Bronchial epithelial cell (primary cell): ENCODE measurements at places on chromosomes 5 and 9.

DNA sequence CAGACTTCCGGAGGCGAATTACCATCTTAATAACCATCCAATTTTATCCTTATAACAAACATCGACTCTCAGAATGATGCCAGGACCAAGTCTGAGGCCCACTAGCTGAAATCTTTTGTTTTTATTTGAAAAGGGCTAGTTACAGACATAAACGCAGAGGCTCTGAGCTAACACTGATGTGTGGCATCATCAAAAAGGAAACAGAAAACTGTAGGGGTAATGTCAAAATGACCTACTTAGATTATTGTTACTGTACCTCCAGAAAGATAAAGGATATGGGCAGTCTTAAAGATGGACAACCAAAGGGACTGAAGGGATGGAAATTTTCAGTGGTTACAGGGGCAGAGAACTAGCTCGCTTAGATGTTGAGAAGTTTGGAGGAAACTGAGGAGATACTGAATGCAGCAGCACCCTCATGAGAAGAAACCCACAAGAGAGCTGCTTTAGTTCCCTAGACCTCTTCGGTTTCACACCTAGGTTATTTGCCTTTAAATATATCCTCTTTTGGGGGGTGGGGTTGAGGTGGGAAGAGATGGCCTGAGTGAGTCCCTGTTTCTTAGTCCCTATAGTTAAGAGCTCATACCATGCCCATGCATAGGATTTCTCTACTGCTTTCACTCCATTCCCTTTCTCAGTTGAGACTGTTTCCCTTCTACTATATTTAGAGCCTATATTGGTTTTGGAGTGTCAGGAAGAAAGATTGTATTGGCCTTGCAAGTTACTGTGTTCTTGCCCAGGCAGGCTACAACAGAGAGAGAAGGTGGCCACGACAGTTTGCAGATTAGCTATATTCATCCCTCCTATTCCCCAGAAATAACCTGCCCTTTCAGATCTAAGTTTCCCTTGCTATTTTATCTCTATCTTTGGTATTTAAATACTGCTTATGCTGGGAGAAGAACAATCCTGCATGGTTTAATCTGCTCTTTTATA, 320.4 kb upstream of the EFNA5 start:
- no peak for DNase-seq

- no peak for DNase-seq
These were observed 22.6 kb downstream of the PRRT1B start for GRCh38 chr9:131567910-131568309.

- peak; percentile 16 for DNase-seq
These were observed 59.7 kb upstream of the GARNL3 start for GRCh38 chr9:127204771-127205470.

DNA sequence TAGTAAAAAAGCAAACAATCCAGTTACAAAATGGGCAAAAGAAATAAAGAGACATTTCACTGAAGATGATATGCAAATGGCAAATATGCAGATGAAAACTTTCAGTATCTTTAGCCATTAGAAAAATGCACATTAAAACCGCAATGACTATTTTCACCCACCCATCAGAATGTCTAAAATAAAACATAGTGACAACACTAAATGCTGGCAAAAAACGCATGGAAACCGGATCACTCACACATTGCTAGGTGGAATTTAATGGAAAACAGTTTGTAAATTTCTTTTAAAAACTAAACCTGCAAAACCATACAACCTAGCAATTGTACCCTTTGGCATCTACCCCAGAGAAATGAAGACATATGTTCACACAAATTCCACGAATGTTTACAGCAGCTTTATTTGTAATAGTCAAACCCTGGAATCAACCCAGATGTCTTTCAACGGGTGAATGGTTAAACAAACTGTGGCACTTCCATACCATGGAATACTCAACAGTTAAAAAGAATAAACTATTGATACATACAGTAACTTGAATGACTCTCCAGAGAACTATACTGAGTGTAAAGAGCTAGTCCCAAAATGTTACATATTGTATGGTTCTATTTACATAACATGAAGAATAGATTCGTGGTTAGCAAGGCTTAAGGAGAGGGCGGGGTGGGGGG, 17.2 kb upstream of the PAM start:
- DNase-seq: no peak

GRCh38 chr5:98109561-98110006, 663.9 kb upstream of the RGMB start:
- peak; percentile 82 for DNase-seq

GRCh38 chr9:94811074-94811473, 84.6 kb downstream of the AOPEP start:
- no peak for DNase-seq

GRCh38 chr9:93181672-93182435, 2.1 kb upstream of the WNK2 start:
- DNase-seq: no peak

DNA sequence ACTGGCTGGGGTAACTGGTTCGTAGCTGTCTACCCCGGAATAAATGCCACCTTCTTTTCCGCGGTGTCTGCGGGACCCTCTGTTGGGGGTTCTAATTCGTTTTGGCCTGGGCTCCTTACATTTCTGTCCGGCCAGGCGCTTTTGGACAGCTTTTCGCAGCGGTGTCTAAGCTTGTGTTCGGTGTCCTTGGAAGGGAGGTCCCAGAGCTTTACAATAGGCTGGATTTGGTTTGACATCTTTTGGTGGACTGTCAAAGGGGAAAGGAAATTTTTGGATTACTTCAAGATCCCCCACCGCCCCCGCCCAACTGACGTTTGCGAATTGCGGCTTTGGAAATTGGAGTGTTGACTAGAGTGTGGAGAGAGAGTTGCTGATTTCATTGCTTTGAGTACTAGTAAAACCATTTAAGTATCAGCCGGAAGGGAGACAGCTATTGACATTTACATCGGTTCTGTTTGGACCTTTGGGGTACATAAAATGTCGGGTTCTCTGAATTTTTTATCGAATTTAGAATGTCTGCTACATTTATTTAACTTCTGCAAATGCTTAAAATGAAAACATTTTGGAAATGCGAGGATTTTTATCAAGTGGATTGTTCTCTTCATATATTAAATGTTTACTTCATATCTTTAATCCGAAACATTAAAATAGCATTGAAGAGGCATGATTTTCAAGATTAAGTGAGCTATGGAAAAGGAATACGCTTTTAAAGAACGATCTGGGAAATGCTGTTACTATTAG, 4.7 kb upstream of the PURA start:
- no peak for DNase-seq

- DNase-seq: no peak
These were observed 43.3 kb upstream of the NCS1 start for GRCh38 chr9:130128733-130129431.

GRCh38 chr5:91456928-91457680, 74.0 kb upstream of the ARRDC3 start:
- DNase-seq: no peak

- no peak for DNase-seq
These were observed 176.9 kb downstream of the GDNF start for GRCh38 chr5:37662789-37663485.

DNA sequence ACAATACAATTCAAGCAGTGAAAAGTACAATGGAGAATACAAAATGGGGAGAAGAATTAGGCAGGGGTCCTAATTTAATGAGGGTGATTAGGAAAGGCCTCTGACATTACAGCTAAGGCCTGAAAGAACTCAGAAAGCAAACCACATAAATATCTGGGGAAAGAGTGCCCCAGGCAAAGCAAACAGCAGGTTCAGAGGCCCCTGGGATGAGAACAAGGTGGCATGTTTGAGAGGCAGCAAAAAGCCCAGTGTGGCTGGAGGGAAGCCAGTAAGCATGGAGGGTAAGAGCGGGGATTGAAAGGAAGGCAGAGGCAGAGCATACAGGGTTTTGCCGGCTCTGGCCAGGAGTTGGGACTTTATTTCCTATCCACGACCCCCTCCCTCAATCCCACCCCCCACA, 33.4 kb upstream of the VDAC1 start:
- no peak for DNase-seq

DNA sequence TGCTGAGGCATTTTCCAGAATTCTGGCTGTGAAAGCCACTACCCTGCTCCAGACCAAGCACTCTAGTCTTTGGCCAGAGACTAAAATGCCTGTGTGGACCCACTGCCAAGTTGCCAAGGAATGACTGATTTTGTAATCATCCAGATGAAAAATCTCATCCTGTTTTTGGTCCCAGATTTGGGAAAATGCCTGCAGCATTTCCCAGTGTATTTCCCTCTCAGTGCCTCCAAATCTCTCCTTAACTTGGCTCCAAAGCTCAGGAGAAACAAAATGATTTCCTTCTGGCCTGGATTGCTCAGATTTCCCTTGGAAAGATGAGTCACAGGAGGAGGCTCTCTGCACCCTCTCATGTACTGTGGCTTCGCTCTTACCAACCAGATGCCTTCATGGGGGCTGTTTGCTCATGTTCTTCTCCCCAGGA, 335.2 kb upstream of the TARS1 start:
- DNase-seq: peak; percentile 56

GRCh38 chr9:37464426-37465248, 613 bp downstream of the ZBTB5 start:
- DNase-seq: peak; percentile 76

DNA sequence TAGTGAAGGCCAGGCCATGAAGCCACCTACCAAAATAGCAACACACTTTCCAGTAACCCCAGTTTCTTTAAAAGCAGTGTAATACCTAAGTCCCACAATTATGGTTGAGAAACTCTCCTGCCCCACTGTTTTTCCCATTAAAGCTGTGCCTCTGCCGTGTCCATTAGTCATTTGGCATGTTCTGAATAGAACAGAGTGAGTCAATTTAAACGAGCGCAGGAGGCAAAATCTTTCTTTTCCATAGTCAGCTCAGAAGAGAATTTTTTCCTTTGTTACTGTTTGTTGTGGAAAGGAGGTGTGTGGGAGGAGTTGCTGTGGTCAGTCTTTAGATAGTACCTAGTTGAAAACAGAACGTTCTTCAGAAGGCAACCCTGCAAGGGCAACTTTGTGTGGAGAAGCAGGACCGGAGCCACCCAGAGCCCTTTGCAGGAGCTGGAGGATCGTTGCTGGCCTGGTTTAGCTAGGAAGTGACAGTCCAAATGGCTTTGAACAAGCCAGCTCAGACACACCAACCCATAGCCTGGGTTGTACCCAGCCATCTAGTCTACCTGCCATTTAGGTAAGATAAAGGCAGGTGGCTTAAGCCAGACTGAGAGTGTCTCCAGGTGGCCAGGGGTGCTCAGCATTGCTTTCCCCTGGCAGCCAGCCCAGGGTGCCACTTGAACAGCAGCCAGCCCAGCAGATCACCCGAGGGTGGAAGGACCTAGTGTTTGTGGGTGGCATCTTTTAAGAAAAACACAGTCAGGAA, 30.4 kb downstream of the GADD45G start:
- peak; percentile 74 for DNase-seq

- DNase-seq: no peak
These were observed 17.3 kb downstream of the NFIB start for GRCh38 chr9:14296495-14297113.

GRCh38 chr9:83986765-83987401, 6.3 kb downstream of the RMI1 start:
- peak; percentile 67 for DNase-seq

DNA sequence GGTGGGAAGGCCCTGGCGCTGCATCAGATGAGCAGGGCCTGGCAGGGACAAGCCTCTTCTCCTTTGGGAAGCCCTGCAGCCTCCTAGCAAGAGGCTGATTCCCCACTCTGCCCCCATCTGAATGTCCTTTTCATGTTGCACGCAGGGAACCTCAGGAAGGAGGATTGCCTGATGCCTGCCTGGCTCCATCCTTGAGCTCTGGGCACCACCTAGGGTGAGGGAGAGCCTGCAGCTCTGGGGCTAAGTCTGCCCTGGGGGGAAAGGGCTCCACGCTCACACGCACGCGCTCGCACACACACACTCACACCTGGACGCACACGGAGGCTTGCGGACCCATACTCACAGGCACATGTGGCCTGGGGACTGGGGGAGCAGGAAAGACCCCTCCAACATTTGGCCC, 86.6 kb downstream of the LMX1B start:
- DNase-seq: no peak
